AG20443 (cell line): ENCODE measurements at places on chromosomes 11 and 22.

DNA sequence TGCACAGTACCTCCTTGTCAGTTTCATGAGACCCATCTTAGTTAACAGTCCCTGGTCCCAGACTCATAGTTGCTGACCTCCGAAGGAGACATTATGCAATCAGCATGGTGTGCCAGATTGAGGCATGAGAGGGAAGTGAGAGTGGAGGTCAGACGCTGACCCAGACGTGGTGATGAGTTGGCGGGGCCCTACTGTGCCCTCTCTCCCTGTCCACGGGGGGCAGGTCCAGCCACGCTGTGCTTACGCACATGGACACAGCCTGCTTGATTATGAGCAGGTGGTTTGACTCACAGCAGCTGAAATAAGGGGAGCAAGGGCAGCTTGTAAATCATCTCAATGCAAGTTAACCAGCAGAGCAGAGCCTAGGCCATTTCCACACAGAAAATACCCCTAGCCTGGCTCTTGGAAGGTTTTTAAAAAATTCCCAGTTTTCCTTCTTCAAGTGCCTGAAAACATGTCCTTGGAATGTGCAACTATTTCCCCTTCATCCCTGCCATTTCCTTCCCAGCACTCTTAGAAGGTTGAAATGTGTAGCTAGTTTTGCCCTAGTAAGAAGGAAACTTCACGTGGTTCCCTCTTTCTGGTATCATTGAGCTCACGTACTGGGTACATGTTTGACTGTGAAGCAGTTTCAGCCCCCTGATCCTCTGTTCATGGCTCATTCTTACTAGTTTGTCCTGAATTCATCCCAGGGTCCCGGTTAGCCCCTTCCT is 122.6 kb upstream of the SORL1-AS1 start:
- DNase-seq, result no peak

DNA sequence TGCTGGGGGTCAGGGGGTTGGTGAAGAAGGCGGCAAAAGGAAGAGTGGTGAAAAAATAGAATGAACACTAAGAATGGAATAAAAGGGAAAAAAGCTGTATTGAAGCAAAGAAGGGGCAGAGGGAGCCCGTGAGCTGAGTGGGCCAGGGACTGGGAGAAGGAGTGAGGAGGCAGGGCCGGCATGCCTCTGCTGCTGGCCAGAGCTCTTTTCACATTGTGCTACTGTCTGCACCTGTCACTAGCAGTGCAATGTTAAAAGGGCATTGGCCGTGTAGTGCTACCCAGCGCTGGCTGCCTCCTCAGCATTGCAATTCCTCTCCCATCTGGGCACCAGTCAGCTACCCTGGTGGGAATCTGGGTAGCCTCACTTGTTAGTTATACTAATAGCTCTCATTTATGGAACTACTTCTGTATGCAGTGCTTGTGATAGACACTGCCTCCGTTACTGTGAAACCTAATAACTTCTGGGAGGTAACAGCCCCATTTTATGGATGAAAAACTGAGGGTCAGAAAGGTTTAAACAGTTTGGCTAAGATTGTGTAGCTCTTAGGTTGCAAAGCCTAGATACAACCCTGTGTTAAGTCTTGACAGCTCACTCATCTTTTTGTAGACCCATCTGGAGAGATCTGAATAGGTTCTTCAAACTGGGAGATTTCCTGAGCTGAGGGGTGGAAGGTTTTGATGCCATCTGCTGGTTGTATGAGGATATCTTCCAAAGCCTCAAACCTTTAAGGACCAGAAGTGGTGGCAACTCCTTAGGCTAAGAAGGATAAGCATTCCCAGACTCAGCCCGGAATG is 8.5 kb downstream of the YPEL4 start:
- DNase-seq, result peak; percentile 69

GRCh38 chr11:76151556-76152085 is 54.7 kb downstream of the WNT11 start:
- DNase-seq, result no peak

DNA sequence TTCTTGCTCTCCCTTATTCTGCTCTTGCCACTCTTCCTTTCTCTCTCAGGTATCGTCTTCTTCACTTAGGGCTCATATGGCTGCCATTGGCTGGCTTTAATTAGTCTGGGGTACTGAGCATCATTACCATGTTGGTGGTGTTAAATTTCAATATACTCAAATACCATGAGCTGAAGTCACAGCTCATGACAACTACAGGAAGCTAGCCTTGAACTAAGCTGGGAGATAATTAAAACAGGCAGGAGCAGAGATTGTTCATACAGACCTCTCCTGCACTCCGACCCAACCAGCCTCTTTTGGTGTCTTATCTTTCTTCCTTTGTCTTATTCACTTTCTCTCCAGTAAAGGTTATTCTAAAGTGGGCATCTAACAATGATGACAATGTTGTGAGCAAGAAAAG is 130.9 kb upstream of the BLID start:
- DNase-seq, result peak; percentile 30

GRCh38 chr11:78050964-78051831 is 12.5 kb upstream of the THRSP start:
- DNase-seq, result peak; percentile 56

- DNase-seq, result peak; percentile 11
Observed at GRCh38 chr11:57094181-57094935, 87.4 kb upstream of the LRRC55 start.

DNA sequence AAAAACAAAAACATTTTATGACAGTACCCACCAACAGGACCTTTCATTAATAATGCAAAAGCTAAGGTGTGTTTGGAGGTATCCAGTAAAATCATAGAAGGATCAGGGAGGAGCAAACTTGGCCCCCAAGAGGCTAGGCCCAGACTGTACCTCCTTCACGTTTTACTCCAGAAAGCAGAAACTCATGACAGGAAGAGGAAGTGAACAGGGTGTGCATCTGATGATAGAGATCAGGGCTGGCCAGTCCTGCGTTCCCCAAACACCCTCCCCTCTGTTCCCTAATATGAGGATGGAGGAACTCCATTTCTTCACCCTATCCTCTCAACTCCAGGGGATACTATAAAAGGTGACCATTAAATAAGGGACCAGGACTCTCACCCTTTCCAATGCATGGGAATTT is 10.2 kb upstream of the MS4A12 start:
- no peak for DNase-seq

DNA sequence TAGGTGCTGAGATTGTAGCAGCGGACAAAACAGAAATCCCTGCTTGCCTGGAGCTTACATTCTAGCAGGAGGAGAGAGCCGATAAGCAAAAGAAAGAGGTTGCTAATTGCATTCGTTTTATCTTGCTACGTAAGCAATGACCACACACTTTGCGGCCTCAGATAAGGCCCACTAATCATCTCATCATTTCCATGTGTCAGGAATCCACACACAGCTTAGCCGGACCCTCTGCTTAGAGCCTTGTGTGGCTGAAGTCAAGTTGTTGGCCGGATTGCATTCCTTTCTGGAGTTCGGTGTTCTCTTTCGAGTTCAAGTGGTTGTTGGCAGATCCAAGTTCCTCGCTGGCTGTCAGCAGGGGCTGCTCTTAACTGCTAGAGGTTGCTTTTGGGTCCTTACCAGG is 101.6 kb downstream of the CHST1 start:
- no peak for DNase-seq

GRCh38 chr11:33893711-33894397 is 2.0 kb upstream of the LMO2 start:
- no peak for DNase-seq

GRCh38 chr11:118917481-118918127 is 8.1 kb downstream of the BCL9L start:
- DNase-seq, result peak; percentile 70

- DNase-seq, result no peak
Observed at GRCh38 chr11:64970731-64971151, 1.2 kb downstream of the MAJIN start.

- DNase-seq, result no peak
Observed at GRCh38 chr11:30260813-30261212, 30.0 kb downstream of the FSHB start.

DNA sequence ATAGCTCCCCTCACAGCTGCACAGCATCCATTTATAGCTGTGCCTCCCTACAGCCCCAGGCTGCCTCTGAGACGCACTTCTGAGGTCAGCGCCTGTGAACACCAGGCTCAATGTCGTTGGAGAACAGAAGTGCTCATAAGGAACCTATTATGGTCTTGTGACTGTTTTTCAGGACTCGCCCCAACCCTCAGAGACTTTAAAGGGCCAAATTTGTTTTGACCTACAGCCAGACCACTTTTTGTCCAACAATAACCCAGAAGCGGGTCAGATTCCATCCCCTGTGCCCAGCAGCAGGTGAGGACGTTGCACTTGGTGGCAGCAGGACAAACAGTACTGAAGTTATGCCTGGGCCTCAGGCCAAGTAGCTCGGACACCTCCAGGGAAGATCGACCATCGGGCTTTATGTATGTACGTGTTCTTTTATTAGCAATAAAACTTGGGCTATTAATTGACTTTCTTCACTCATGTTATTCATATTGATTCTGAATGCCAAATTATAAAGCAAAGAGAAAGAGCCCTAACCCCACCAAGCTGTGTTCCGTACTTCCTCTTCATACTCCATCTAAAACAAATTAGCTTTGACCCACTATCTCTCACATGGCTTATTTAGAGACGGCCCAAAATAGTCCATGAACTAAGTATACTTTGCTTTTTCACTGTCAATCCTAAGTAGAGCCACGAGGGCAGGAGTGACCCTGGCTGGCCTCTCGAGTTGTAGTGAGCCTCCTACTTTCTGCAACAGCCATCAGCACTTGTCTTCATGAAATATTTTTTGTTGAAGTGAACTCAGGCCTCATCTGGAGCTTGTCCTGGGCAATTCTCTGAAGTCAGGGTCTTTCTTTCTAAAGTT is 92.3 kb upstream of the PAX6 start:
- DNase-seq, result peak; percentile 26

- DNase-seq, result no peak
Observed at GRCh38 chr22:42116848-42117424, 13.7 kb downstream of the CYP2D6 start.
